Neural progenitor cell (in vitro differentiated cells): ENCODE measurements at places on chromosomes 6 and 20. TPM values are rescaled to one million over a fixed set of nuclear protein-coding genes. Genes with fewer than 3 reads are reported as not detected.

Gene TUBB2B
- 362 and 762 TPM in 2 replicates for total RNA-seq

DNA sequence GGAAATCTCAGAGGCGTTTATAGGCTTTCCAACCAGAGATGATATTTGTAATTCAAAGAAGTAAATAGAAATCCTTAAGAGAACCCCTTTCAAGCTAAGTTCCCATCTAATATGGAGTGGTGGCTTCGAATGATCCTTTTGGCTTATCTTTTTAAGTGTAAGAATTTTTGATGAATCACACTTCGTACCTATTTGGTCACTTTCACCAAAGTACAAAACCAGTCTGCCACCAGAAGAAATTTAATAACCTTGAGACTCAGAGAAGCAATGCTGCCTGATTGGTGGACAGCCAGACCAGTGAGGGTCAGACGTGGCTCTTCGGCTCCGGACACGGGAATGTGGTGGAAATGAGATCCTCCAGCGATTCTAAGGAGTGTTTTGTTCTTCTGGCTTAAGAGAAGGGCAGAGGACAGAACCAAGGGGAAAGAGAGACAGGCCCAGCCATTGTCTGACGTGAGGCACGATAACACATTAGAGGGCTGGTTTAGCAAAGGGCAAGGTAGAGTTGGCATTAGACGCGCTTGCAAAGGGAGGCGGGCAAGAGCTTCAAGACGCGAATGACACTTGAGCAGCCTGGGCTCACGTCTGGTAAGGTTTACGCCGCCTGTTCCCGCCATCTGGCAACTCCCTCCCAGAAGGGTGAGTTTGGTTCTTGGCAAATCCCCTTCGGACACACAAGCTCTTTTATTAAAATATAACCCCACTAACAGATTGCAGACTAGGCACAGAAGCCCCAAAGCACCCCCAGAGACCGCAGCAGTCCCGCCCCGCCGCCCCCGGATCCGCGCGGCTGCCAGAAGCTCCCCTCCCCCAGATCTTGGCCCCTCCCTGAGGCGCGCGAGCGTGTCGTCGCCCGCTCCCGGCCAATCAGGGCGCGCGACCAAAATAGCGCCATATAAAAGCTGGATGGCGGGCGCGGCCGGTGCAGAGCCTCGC, 50.0 kb upstream of the EZR start:
- H3K27ac ChIP-seq: peak overlapping the region; percentile 71
- peaks cover 7% of the 10 kb centered on the region for H3K27me3 ChIP-seq
- H3K4me3 ChIP-seq: peak overlapping the region; percentile 43
- H3K36me3 ChIP-seq: no peaks in the 10 kb centered on the region
- H3K4me1 ChIP-seq: no peaks in the 10 kb centered on the region
- peak; percentile 96 for DNase-seq

- H3K4me3 ChIP-seq: no peak overlapping the region
- no peak overlapping the region for H3K27ac ChIP-seq
- H3K27me3 ChIP-seq: no peaks in the 10 kb centered on the region
- H3K36me3 ChIP-seq: no peaks in the 10 kb centered on the region
Measured at GRCh38 chr6:166389119-166389518, 6.4 kb upstream of the MPC1 start.

DNA sequence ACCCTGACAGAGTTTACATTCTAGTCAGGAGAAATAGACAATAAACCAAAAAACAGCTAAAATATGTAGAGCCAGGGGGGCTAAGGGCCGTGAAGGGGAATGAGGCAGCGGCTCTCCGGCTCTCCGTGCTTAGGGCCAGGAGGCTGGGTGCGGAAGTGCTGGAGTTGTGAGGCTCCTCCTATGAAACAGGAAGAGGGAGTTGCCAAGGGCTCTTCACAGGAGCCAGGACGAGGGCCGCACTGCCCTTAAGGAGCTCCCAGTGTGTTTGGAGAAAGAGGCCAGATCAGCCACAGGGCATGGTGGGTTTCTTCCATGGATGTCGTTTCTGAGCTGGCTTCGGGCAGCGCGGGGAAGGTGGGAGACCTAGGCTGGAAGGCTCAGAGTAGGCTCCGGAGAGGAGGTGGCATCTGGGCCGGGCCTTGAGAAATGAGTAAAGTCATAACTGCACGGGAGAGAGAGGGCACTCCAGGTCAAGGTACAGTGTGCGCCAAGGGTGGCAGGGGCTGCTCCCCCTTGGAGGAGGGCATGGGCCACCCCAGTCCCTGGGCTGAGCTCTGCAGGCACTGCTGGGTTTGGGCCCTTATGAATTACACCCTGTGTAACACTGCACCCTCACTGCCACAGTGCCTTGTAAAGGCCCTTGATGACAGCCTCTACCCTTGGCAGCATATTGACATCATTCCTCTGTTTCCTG, 20.8 kb upstream of the MLN start:
- no peak overlapping the region for H3K4me3 ChIP-seq
- DNase-seq: no peak
- no peaks in the 10 kb centered on the region for H3K27me3 ChIP-seq
- H3K27ac ChIP-seq: no peak overlapping the region
- no peaks in the 10 kb centered on the region for H3K36me3 ChIP-seq

- peaks cover 33% of the 10 kb centered on the region for H3K27me3 ChIP-seq
- no peak for DNase-seq
- H3K27ac ChIP-seq: no peak overlapping the region
- no peak overlapping the region for H3K4me3 ChIP-seq
- no peaks in the 10 kb centered on the region for H3K36me3 ChIP-seq
Measured at GRCh38 chr20:41361757-41362747, 4.6 kb downstream of the EMILIN3 start.
